H9 (cell line): ENCODE measurements at places on chromosomes 2 and 18. TPM values are rescaled to one million over a fixed set of nuclear protein-coding genes. Genes with fewer than 3 reads are reported as not detected.

- DNase-seq = no peak
Measured at GRCh38 chr18:75823471-75823870, 396.0 kb upstream of the SMIM21 start.

DNA sequence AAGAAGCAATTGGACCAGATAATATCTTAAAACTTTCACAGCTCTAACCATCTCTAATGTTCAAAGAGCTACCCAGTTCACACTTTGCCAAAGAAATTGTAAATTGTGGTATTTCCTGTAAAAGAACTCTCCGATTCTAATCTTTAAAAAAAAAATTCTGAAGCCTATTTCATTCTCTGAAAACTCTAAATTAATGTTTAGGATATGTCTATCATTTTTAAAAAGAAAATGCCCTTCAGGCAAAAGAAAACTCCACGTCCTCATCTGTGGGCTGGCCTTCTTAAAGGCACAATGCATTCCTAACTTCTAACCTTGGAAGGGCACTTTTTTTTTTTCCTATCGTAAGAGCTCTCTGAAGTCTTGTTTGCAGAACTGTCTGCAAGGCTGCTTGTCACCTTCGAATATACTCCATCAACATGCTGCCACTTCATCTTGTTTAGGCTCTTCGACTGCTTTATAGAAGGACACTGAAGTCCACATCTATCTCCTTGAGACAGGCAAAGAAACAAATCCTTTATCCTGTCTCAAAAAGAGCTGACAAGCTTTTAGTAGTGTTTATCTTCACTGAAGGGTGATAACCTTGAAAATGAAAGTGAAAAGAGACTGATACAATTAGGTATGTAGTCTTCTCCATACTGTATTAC lies 124.3 kb upstream of the SLC39A10 start:
- DNase-seq = no peak

The TMEM182 gene
- 3.6 and 3.8 TPM in 2 replicates for total RNA-seq

DNA sequence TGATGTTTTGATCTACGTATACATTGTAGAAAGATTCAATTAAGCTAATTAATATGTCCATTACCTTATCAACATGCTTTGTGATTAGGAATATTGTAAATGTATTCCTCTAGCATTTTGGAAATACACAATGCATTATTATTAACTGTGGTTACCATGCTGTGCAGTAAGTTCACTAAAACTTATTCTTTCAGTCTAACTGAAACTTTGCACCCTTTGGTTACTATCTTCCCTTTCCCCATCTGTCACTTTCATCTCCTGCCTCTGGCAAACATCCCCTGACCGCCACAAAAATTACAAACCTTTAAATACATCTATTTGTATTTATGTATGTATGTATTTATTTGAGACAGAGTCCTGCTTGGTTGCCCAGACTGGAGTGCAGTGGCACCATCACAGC lies 388.0 kb downstream of the NYAP2 start:
- no peak for DNase-seq

- DNase-seq = no peak
Measured at GRCh38 chr2:239774142-239774462, 251.0 kb downstream of the NDUFA10 start.

DNA sequence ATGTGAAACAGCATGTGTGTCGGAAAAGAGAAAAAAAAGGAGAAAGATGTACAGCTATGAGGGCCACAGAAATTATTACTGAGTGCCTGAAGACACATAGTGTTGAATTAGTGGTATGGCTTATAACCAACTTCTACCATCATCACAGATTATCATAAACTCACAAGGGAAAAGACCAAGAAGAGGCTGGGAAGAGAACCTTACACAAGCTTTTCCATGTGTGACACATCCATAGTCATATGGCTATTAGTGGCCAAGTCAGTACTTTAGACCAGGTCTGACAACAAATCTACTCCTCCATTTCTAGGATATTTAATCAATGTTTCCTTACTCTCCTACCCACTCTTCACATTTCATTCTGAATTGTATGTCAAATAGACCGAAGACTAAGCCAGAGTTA lies 3.5 kb upstream of the GALNT5 start:
- DNase-seq = no peak

DNA sequence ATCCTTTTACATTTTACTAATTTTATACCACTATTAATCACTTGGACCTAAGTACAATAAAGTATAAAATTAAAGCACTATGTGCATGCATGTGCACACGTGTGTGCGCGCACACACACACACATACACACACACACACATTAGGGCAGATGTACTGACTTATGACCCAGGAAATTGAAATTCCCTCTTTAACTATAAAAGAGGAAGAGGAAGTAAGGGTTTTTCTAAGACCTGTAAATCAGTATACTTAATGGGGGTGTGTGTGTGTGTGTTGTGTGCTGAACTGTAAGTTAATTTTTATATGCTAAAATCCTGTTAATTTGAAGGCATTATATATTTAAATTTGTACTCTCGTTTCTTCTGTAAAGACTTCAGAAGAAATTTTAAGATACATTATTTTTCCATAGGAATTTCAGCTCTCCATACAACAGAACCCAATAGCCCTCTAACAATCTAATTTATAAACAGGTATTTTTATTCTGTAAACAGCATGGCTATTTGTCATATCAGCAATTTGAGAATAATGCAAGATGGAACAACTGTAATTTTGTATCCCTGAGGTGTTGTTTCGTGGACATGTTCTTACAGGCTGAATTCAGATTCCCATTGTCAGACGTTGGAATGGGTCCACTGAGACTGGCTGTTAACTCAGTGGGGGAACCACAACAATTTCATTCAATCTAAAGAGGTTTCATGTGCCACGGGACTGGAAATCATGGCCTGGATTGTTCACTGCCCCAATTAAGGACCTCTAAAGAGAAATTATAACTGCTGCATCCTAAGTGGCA lies 90.9 kb downstream of the PLA2R1 start:
- no peak for DNase-seq

The IL1R1 gene
- total RNA-seq = 0.39 and 0.46 TPM in 2 replicates

GRCh38 chr2:148167241-148167766 lies 146.4 kb downstream of the MBD5 start:
- no peak for DNase-seq

The CNDP1 gene
- total RNA-seq = 0.29 TPM in 1 of 2 replicates, not detected in the other

DNA sequence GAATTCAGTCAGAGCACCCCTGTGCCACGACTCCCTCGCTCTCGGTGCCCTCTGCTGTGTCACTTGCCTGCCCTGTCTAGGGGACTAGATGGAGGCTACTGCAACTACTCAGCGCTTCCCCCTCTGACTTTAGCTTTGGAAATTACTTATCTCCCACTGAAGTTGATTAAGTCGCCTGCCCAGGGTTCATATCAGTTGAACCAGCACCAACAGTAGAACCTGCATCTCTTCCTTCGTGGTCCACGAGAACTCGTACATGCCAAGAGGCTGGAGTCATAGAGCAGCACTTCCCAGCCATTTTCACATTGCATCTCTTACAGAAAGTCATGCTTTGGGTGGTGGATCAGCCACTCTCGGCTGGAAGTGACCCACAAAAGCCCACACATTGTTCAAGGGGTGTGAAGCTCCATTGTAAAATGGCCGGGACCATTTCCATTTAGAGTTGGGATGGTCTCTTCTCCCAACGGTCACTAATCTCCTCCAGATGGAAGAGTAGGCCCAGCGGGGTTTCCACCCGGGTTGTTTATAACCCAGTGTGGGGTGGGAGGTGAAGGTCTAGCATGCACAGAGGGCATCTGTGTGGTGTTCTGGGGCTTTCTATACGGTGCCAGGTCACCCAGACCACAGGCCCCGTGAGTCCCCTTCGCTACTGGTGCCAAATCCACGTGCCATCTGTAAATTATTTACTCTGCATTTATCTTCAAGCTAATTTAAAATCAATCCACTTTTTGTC lies 38.0 kb downstream of the STEAP3 start:
- no peak for DNase-seq

The SLC23A3 gene
- 1.2 and 1.9 TPM in 2 replicates for total RNA-seq

The SDC1 gene
- 22.3 and 25.1 TPM in 2 replicates for total RNA-seq

- no peak for DNase-seq
Measured at GRCh38 chr2:206422493-206422892, 20.8 kb upstream of the ADAM23 start.

The GPR55 gene
- 0.11 TPM in 1 of 2 replicates, not detected in the other for total RNA-seq

The UCN gene
- 0.77 and 1.5 TPM in 2 replicates for total RNA-seq

DNA sequence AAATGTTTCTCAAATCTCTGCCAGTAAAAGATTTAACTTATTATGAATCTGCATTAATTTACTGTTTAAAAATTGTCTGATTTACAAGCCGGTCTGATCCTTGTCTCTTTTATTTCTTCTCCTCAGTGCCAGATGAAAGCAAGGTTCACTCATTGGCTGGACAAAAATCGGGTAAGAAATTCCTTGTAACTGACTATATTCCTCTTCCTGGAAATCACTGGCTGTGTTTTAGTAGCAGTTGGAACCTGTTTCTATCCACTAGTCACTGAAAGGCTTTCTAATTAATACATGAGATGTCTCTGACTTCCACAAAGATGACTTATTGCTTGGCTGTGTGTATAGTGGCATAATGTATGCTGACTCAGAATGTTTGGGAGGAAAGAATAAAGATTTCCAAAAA lies 436.6 kb upstream of the NRP2 start:
- DNase-seq = no peak

DNA sequence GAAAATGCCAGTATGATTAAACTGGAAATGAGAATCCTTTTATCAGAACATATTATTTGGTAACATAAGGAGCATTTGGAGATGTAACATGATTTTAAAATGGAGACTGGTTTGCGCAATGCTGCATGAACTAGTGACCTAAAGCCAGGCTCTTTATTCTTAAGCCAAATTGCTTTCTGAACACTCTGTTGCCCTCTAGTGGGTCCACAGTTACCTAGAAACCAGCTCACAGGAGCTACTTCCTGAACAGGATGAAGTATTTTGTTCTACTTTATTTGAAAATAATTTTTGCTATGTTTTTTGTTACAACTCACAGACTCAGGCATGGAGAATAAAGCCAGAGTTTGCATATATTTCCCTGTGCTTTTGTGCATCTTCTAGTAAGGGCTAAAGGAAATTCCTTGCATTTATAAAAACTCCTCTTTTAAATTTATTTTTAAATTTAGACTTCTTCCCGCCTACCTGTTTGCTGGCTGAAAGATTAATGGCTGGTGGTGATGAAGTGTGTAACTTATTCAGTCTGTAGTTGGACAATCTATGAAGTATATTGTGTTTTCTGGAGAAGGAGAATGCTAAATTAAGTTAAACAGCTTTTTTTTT lies 146.7 kb downstream of the PARD3B start:
- DNase-seq = peak; percentile 40

The NR4A2 gene
- 1.5 and 2.0 TPM in 2 replicates for total RNA-seq

GRCh38 chr18:4068552-4069158 lies 386.5 kb downstream of the DLGAP1 start:
- peak; percentile 61 for DNase-seq

DNA sequence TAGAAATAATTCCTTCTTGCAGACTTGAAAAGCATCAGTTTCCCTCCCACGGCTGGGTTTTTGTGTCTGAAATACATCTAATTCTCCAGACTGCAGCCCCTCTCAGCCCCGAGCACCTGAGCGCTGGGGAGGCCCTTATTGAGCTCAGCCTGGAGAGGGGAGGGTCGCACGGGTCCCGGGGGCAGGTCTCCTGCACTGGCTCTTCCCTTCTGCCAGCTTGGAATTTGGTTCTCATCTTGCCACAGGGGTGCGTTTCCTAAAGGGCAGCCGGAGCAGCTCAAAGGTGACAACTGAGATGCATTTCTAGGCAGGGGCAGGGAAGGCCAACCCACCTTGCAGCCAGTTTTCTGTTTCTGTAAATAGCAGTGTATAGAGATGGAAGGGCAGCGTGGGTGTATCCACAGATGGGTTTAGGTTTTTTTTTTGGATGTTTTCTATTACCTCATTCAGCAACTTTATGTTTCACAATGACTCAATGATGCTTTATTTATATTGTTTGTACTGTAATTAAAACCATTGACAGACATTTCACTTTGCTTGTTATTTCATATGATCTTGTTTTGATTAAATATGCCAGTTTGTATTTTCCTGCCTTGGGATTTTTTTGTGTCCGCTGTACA lies 37.0 kb downstream of the GBX2 start:
- DNase-seq = no peak

The TANK gene
- 17.3 and 23.9 TPM in 2 replicates for total RNA-seq

- no peak for DNase-seq
Measured at GRCh38 chr2:144703852-144704708, 184.2 kb upstream of the ZEB2 start.

DNA sequence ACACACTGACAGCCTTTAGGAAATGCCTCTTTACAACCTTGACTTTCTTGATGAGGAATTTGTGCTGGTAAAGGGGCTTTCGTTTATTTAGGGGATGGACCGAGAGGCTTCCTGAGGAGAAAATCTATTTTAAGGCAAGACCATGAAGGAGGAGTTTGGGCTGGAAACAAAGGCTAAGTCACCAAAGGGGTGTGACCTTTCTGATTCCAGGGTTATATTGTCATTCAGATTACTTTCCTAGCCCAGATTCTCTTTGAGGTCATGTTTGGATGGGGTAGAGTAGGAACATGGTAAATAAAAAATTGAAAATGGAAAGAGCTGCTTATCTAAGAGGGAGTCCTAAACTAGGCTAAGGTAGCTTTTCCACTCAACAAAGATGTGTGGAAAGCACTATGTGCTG lies 77.1 kb upstream of the UGP2 start:
- DNase-seq = no peak

- no peak for DNase-seq
Measured at GRCh38 chr2:3169106-3169870, 208.3 kb downstream of the EIPR1 start.

The TSPYL6 gene
- not detected in 2 replicates for total RNA-seq

GRCh38 chr18:48290162-48290926 lies 118.8 kb downstream of the ZBTB7C start:
- DNase-seq = no peak

- DNase-seq = no peak
Measured at GRCh38 chr2:232018181-232018580, 56.7 kb downstream of the DIS3L2 start.

DNA sequence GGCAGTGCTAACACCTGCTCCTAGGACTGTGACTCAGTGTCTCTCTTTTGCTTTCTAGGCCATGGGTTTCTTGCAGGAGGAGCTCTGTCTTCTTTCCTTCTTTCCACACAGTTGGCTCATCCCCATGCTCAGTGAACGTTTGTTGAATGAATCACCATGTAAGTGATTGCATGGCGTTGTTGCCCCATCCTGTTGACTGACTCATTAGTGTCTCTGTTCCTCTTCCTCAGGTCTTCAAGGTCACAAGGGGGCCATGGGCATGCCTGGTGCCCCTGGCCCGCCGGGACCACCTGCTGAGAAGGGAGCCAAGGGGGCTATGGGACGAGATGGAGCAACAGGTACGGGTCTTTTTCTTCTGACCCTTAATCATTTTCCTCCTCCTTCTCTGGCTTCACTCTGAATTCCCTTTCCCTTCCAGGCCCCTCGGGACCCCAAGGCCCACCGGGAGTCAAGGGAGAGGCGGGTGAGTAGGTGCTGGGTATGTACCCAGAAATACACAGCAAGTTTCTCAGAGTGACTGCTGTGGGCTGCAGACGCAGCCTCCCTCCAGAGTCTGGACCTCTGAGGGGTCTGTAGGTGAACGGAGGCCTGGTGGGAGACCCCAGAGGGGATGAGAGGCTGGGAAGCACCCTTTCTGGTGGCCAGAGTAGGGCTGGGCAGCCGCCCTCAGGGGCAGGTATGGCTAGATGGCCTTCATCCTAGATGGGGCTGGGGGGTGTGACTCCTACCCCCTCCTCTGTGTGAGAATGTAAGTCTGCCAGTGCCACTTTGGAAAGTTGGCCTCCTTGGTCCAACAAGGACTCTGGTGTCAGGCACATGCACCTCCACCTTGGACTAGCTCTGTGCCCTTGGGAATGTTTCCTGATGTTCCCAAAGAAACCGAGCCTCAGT lies 32.4 kb downstream of the MARCO start:
- DNase-seq = no peak
